Neural crest cell (in vitro differentiated cells): ENCODE measurements at places on chromosomes 7 and 10.
A peak's percentile ranks its signal among the peaks of the same experiment; 100 is the strongest.

GRCh38 chr7:103121641-103122040 lies 27.3 kb downstream of the NAPEPLD start:
- DNase-seq, result no peak

GRCh38 chr7:34385384-34385783 lies 272.6 kb upstream of the NPSR1 start:
- DNase-seq, result no peak

DNA sequence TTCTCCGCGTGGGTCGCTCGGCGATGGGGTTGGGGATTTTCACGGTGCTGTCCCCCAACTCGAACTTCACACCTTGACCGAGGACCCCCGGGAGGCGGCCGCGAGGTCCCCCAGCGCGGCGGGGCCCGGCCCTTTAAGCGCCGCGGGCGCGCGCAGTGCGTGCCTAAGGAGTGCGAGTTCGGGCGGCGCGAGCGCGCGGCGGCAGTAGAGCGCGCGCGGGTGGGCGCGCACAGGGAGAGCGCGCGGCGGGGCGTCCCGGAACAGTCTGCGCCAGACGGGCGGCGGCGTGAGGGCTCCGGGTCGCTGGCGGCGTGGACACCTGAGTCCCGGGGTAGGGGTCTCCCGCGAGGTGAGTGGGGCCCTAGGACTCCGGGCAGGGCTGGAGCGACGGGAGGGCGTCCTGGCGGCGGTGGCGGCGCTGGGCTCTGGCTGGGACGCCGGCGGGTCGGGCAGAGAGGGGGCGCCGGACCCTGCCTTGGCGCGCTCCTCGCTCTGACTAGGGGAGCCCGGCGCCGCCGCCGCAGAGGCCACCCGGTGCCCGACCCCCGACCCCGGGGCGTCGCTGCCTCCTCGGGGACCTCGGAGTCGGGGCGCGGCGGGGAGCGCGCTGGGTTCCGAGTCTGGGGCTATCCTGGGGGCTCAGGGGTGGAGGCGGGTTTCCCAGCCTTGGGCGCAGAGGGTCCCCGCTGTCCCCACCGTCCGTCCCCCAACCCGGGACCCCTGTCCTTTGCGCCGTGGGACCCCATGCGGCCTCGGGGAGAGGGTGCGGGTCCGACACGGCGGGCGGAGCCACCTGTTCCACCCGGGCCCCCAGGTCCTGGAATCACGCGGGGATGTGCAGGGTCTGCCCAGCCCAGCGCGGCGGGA lies at the start of gene PROSER2:
Gene PROSER2, plus strand, starts transcription at position 235 of the 867 bp plus-strand sequence. CDS start 28,722 bp downstream, outside the sequence.
- DNase-seq, result peak; percentile 45

GRCh38 chr7:46133751-46134150 lies 212.7 kb upstream of the IGFBP3 start:
- DNase-seq, result no peak

DNA sequence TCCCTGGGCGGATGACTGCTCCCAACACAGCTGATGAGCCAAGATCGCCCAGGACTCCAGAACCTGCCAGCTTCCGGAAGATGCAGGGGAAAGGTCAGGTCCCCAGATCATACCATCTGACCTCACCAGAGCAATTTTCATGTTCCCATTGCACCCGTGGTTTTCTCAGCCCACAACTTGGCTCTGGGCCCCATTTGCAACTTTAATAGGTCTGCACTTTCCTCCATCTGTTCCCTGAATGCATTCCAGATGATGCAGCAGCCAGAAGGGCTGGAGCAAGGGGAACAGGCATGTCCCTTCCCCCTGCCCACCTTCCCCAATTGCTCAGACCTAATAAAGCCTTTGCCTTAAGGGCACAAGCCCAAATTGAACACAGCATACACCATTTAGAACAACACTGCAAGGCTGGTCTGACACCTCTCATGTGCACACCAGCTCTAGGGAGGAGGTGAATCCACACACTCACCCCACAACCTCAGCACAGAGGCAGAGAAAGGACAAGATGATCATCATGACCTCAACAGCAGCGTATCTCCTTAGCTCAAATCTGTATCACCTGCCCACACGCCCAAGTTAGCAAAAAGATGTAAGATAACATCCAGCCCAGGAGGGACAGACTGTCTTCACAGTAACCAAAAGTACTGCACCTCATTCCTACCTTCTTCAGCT lies 87.5 kb downstream of the PLXNA4 start:
- DNase-seq, result no peak
